LoVo (cell line): ENCODE measurements at places on chromosomes 3 and 15.

- no peak for DNase-seq
Observed at GRCh38 chr3:14397046-14397445, 5.4 kb upstream of the SLC6A6 start.

DNA sequence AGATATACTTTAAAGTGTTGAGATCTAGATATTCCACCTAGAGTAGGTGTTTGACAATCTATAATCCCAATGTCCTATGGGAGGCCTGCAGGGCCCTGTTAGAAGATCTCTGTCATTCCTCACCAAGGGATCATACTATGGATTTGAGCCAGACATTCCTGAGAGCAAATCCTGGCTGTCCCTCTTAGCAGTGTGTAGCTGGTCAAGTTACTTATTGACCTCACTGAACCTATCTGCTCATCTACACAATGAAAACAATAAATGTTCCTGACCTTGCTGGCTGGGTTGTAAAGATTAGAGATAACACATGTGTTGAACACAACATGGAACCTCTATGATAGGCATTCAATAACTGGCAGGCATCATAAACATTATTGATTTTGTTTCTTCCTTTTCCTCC lies 265.6 kb upstream of the ATP11B start:
- DNase-seq: no peak

DNA sequence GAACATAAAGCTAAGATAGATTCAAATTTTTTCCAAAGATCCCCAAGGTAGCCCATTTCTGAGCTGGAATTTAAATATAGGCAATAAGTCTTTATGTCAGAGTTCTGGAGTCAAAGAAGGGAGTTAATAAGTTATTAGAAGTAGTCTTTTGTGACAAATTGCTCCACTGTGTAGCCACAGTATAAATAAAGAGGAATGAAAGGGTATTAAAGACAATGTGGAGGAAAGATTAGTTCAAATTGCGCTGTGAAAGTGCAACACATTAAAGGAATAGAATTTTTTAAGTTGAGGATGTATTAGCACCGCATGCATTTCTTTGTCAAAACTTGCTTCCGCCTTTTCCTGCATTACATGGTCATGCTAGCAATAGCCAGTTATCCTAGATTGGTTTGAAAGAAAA lies 666.6 kb upstream of the CCDC54 start:
- DNase-seq: no peak

DNA sequence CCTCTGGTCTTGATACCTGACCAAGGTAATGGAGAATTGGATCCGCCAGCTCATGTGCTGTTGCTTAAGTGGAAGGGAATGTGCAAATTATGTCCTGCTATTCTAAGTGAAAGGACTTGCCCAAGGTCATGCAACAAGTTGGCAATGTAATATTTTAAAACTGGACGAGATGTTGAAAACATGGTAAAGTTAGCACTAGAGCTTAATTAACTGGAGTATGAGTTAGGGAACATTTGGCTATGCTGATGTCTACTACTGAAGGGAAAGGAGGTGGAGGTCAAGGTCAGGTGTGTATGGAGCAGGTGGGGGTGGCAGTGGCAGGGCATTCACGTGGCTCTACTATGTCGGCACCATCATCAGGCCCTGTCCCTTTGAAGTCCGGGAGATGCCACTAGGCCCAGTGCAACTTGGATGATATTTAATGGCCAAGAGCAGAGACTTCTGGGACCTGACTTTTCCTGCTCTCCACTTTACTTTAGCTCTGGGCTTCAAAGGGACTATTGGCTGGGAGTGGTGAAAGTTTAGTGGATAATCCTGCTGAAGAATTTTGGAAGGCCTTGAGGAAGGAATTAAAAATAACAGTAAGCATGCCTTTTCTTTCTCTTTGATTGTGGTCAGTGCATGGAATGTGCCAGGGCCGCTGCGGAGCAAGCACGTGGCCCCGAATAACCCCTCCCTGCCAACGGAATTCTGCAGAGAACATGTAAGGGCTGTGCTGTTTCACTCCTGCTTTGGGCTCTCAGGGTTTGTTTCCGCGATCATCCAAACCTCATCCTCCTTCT lies 14.9 kb downstream of the SMAD3 start:
- no peak for DNase-seq

GRCh38 chr3:154015307-154015706 lies 105.9 kb upstream of the ARHGEF26 start:
- DNase-seq: no peak

- DNase-seq: no peak
Observed at GRCh38 chr3:16112910-16113504, 61.5 kb upstream of the GALNT15 start.

- DNase-seq: no peak
Observed at GRCh38 chr3:170189398-170190256, 8.1 kb upstream of the PHC3 start.

DNA sequence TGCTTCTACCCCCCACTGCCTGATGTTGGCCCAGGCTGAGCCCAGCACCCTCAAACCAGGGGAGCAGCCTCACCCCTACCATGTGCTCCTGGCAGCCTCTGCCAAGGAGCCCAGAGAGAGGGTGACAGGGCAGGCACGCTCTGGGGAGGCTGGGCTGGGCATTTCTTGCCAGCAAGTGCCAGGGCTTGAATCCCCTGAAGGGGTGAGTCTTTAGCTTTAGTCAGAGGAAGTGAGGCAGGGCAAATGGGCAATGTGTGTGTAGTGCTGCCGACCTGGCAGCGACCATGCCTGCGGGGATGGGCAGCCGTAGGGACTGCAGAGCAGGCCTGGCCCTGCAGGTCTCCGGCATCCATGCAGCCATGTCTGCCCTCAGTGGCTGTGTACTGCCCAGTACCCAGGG lies 18.1 kb downstream of the DUSP7 start:
- no peak for DNase-seq

- no peak for DNase-seq
Observed at GRCh38 chr3:134543113-134543512, 57.3 kb downstream of the CEP63 start.

- DNase-seq: no peak
Observed at GRCh38 chr15:74850393-74850792, 7.4 kb upstream of the ULK3 start.

DNA sequence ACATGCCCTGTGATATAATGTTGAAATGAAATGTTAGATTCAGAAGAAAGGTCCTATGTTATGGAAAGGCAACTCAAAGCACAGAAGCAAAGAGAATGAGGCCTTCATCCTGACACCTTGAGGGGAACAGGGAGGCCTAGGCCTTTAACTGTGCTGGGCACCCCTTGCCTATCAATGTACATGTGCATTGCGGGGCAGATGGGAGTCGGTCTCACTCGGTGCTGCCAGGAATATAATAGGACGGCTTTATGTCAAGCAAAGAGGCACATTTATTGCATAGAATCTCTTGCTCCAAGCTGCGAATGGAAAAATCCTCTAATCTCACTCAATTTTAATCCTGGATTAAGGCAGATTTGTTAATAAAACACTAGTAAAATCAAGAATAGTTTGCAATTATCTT lies 301.0 kb upstream of the SOX14 start:
- no peak for DNase-seq

DNA sequence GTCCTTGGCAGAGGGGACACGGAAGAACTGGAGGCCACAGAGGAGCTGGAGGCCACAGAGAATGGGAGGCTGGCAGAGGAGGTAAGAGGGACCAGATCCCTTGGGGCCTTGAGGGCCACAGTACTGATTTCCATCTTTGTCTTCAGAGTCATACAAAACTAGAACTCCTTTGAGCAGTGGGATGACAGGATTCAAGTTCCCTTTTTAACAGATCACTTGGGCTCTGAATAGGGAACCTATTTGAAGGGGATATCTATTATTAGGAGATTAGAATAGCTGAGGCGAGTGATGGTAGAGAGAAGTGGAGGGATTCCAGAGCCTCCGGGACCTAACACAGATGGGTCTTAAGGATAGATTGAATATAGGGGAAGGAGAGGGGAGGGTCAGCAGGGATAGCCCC lies 55.7 kb downstream of the OXNAD1 start:
- DNase-seq: no peak

- no peak for DNase-seq
Observed at GRCh38 chr3:183493296-183494045, 62.0 kb downstream of the KLHL6 start.

DNA sequence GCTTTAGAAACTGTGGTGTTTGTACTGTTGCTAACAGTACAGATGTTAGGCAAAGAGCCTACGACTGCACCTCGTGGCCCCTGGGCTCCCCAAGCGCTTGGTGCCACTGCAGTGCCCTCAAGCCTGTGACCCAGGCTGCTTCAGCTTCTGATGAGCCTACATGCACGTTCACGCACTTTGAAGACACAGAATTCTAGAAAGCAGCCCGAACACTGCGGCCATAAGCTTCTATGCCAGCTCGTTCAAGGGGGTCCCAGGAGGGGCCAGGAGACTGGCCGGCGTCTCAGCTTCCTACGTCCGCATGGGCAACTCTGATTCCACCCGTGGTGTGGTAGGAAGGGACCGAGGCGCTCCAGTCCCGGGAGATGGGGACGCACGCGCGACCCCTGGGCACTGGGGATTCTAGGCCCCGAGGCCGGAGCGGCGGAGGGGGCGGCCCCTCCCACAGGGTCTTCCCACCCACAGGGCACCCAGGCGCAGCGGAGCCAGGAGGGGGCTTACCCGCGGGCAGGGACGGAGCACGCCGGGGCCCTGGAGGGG lies 653 bp downstream of the MYO5C start:
- no peak for DNase-seq

DNA sequence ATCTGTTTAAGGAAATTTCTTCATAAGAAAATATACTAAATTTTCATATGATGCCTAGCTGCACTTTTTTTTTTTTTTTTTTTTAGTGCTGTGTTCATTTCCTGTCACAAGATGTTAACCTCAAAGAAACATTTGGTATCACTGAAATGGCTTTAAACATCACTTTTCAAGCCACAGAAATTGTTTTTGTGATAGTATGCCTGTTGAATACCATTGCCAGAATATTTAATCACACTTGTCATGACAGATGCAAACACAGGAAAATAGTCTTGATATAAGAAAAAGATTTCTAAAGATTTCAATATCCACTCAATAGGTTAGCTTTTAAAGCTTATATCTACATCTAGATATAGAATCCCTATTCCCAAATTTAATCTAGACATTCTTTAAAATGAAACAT lies 608.5 kb upstream of the AGTR1 start:
- no peak for DNase-seq

DNA sequence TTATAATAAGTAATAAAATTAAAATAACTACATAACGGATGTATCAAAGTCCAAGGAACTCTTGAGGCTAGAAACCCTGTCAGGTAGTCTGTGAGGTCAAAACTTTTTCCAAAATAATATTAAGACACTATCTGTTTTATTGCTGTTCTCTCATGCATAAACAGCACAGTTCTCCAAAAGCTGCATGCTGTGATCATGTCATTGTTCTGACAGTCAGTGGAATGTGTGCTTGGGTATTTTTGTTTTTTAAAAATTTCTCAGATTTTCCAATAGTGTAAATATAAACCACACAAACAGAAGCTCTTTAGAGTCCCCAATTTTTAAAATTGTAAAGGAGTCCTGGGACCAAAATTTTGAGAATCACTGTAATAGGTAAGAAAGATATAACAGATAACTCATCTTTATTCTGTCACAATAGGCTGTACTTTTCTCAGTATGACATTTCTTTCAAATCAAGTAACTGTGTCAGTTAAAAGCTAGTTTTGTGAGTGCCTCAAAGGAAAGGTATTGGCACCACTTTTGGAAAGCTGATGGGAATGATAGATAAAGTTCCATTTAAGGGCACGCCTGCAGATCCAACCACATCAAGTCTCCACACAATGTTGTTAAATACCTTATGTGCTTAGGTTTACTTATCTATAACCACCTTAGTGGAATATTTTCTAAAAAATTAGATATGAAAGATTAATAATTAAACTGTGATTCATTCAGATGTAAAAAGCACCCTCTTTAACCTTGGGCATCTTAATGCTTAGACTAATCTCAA lies 49.3 kb downstream of the CEP152 start:
- DNase-seq: peak; percentile 77

- DNase-seq: no peak
Observed at GRCh38 chr15:64691896-64692565, 83.4 kb downstream of the RBPMS2 start.

DNA sequence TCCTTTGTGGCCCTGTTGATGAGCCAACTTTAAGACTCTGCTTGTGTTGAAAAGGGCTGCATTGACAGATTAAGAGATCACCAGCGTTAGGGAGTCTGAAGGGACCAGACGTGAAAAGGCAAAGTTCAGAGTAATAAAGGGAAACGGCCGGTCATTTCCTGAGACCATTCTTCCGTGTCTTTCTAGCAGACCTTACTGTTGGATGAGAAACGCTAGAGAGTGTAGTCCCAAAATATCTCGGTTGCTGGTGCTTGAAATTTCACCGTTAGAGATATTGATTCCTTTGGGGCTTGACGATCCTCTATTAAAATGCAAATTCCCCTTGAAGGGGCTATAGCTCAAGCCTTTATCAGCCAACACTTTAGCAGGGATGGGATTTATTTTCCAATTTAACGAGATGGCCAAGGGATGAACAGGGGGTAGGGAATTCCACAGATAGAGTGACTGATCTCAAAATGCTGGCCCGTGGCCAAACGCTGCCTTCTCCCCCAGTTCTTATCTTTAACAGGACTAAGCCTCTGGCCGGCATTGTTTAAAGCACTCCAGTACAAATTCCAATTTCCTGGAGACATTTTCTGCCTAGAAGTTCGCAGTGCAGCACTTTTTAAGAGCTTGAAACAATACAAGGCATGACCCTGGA lies 250.4 kb downstream of the TJP1 start:
- DNase-seq: peak; percentile 51

GRCh38 chr3:143119009-143119914 lies at the start of gene CHST2:
TSS of gene CHST2 (plus strand) at chr3:143119771. CDS start at chr3:143120817, 1,046 bp downstream.
- DNase-seq: no peak

DNA sequence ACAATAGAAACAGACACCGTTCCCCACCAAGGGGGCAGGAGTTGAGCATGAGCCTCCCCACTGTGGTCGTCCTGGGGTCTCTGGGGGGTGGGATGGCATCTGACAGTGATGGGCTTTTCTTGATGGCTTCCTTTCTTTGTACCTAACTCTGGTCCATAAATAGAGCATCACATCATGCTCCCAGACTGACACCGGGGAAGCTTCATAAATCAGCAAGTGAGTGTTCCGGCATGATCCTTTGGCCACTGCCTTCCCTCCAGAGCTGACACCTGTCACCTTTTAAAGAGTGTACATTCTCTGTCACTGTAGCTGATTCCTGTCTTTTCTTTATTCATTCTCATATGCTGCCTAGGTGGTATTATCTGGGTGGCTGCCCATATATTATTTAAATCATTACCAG lies 129.9 kb downstream of the ROBO2 start:
- no peak for DNase-seq

GRCh38 chr15:48569591-48570302 lies 75.8 kb downstream of the FBN1 start:
- no peak for DNase-seq

DNA sequence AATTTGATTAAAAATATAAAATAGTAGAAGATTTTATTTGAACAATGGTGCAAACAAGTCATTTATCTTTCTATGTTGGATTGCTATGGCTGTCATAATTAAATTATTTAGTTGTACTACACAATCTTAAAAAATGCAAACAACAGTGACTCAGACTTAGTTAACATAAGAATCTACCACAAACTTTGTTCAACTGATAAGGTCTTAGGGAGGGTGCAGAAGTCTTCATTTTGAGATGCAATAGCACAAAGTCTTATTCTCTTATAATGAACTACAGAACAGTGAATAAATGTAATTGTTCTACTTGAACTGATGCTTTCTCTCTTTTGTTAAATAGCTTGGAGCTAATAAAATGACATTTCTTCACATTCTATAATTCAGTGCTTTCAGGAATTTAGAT lies 482.8 kb upstream of the NAALADL2 start:
- DNase-seq: no peak
